CD4-positive, alpha-beta T cell (primary cell): ENCODE measurements at places on chromosomes 3 and 15. TPM values are rescaled to one million over a fixed set of nuclear protein-coding genes. Genes with fewer than 3 reads are reported as not detected.

DTX3L gene
- 15.4 TPM for total RNA-seq

RTP3 gene
- total RNA-seq: not detected

DNA sequence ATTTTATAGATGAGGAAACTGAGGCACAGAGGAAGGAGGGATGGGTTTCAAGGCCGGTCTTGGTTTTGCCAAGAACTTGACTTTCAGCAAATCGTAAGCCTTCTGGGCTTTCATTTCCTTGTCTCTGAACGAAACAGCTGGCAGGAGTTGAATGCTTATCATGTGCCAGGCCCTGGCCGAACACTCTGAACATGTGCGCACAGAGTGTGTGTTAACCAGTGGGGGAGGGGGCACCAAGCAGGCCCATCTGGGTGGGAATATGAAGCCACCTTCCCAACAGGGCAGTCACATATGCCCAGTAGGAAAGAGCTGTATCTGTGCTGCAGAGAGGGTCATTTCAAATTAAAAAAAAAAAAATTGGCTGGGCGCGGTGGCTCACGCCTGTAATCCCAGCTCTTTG lies 29.3 kb downstream of the ZNF710 start:
- H3K4me1 ChIP-seq: peaks cover 45% of the 10 kb centered on the region
- no peaks in the 10 kb centered on the region for H3K27me3 ChIP-seq

DNA sequence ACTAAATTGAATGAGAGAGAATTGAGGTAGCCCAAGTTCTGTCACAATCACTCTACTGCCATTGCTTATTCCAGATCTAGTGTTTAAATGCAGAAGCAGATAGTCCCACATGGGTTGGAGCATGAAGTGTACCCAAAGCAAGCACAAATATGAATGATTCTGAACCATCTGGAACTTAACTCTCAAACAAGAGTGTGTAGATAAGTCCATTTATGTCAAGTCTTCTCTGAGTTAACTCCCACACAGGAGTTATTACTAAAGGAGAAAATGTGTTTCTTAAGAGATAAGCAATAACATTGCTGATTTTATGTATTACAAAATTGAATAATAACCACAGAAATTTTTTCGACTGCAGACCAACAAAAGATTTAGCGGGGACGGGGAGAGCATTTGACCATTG lies 33.6 kb downstream of the PAQR9 start:
- no peak for DNase-seq
- peaks cover 8% of the 10 kb centered on the region for H3K27me3 ChIP-seq
- no peak overlapping the region for H3K27ac ChIP-seq
- H3K4me1 ChIP-seq: no peaks in the 10 kb centered on the region
- no peak overlapping the region for H3K4me3 ChIP-seq
